ENCODE measurements at places on chromosomes 6 and 20. TPM values are rescaled to one million over a fixed set of nuclear protein-coding genes. Genes with fewer than 3 reads are reported as not detected.
A peak's percentile ranks its signal among the peaks of the same experiment; 100 is the strongest.

- no peak for DNase-seq
These were observed 143.6 kb upstream of the ZNF184 start for GRCh38 chr6:27616328-27617045.

- no peak for DNase-seq
These were observed 24.5 kb downstream of the GABRR2 start for GRCh38 chr6:89290401-89291155.

GRCh38 chr6:133609415-133610226 is 279.3 kb upstream of the TCF21 start:
- DNase-seq: no peak

GRCh38 chr20:46062621-46063020 is 27.1 kb downstream of the NCOA5 start:
- no peak for DNase-seq

DNA sequence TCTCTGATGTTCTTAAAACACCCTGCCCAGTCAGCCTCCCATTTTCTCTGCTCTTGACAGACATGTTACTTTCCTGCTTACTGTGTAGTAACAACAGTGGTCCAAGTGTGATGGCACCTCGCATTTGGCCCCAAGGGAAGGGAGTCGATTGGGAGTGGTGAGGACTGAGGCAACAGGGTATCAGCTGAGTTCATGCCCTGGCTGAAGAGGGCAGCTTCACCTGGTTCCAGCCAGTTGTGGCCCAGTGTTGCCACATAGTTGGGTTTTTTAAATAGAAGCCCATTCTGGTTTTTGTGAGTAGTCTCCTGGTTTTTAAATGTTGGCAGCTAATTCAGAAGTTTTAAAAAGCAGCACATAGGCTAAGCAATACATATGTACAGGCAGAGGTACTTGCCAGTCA is 37.2 kb downstream of the ARFGEF2 start:
- DNase-seq: no peak

GRCh38 chr20:6732001-6732447 is 35.5 kb upstream of the BMP2 start:
- DNase-seq: peak; percentile 83

PRRT1 gene
- polyA plus RNA-seq: 2.9 TPM

BMP6 gene
- polyA plus RNA-seq: 3.4 TPM

CEP43 gene
- polyA plus RNA-seq: 8.8 TPM

HUS1B gene
- not detected for polyA plus RNA-seq

CST5 gene
- not detected for polyA plus RNA-seq

Data from heart right ventricle (tissue), 16 donors.